ENCODE measurements at places on chromosomes 3 and 15.

DNA sequence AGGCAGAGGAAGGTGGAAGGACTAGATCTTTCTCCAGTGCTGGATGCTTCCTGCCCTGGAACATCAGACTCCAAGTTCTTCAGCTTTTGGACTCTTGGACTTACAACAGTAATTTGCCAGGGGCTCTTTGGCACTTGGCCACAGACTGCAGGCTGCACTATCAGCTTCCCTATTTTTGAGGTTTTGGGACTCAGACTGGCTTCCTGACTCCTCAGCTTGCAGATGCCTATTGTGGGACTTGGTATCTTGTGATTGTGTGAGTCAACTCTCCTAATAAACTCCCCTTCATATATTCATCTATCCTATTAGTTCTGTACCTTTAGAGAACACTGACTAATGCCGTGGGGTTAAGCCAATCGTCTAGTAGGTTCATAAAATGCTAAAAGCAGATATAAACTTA is 8.8 kb upstream of the B3GNT5 start:
- no peak for DNase-seq

GRCh38 chr15:99437315-99438223 is 128.2 kb upstream of the MEF2A start:
- DNase-seq, result no peak

- no peak for DNase-seq
Observed at GRCh38 chr15:76526111-76526510, 189.5 kb downstream of the ISL2 start.

DNA sequence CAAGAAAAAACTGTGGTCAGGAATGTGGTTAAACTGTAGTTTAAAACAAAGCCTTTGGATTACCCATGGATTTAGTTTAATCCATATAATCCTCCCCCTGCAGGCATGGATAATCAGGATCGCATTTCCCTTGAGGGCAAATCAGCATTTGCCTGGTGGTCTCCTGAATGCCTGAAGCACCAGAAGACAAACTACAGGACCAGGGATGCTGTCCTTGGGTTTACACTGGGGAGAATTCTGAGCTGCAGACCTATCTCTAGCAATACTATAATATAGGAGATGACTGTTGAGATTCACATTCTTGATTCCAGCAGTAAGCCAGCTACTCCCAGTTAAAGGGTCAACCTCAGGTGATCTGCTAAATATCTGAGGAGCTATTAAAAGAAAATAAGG is 10.6 kb downstream of the PIK3CB start:
- DNase-seq, result no peak

- no peak for DNase-seq
Observed at GRCh38 chr3:128399221-128399915, 67.3 kb downstream of the DNAJB8 start.

DNA sequence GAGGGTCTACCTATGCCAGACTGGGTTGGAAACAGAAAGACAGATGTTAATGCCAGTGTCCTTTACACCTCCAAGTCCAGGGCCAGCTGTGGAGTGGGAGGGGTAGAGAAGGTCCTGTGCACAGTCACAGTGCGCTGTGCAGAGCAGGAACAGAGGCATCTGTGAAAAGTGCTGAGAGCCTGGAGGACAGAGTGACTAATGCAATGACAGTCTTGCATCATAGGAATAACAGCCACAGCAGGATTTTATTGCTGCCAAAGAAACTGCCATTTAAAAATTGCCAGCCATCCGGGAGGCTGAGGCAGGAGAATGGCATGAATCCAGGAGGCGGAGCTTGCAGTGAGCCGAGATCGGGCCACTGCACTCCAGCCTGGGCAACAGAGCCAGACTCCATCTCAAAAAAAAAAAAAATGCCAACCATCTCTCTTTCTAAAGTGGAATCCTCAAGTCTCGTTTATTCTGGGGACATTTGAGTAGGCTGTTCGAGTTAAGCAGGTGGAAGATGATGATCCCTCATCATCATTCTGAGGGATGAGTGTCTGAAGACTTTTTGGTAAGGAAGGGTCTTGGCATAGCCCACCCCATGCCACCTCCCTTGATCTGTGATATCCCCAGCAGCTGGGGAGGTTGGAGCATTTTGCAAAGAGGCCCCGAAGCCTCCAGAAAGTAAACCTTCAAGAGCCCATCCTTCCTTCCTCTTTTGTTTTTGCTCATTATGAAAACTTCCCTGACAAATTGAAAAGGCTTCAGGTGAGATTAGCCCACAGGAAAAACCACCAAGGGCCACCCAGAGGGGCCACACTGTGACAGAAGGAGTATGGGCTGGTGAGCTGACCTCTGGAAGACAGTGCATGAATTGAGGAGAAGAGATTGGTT is 7.7 kb downstream of the CCR2 start:
- no peak for DNase-seq

DNA sequence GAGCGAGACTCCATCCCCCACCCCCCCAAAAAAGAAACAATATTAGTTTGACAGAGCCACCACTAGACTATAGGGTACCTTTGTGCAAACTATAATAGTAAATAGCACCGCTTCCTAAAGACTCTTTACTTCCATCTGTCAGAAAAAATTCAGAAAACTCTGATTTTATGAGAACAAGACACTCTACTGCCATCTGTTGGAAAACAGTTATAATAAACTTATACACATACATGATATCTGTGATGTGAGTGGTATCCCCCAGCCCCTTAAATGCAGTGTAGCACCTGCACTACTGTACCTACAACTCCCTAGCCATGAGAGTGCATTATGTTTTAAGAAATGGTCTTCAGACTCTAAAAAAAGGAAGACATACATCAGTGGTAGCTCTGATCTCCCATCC is 47.1 kb upstream of the CTDSPL start:
- no peak for DNase-seq

DNA sequence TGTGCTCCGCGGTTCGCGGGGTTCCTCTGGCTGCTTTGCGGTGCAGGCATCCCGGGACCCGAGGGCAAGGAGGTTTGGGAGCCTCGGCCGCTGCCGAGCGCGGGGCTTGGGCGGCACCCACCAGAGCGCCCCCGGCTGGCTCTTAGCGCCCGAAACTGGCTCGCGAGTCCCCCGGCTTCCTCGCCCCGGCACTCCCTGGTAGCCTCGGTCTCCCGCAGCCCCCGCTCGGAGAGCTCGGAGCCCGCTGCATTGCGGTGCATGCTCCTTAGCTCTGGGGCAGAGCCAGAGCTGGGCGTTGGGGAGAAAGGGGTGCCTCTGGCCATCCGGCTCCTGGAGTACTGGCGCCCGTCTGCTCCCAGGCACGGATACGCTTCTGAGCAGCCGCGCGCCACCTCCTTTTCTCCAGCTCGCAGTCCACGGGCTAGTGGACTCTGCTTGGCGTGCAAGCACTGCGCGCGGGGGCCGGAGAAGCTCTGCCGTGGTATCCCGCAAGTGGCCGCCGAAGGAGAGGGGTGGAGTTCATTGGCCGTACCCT is 753 bp downstream of the EPHB1 start:
- no peak for DNase-seq

- DNase-seq, result no peak
Observed at GRCh38 chr3:52086461-52086860, 30.1 kb upstream of the DUSP7 start.

DNA sequence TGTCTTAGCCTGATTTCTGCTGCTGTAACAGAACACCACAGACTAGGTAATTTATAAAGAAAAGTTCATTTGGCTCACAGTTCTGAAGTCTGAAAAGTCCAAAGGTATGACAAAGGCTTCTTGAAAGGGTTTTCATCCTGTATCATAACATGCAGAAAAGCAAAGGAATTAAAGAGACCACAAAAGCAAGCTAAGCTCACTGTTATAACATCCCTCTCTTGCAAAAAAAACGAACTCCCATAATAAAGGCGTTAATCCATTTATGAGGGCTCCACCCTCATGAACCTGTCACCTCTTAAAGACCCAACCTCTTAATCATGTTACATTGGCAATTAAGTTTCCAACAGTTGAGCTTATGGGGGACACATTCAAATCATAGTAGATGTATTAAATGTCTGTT is 197.9 kb downstream of the PLOD2 start:
- DNase-seq, result no peak

DNA sequence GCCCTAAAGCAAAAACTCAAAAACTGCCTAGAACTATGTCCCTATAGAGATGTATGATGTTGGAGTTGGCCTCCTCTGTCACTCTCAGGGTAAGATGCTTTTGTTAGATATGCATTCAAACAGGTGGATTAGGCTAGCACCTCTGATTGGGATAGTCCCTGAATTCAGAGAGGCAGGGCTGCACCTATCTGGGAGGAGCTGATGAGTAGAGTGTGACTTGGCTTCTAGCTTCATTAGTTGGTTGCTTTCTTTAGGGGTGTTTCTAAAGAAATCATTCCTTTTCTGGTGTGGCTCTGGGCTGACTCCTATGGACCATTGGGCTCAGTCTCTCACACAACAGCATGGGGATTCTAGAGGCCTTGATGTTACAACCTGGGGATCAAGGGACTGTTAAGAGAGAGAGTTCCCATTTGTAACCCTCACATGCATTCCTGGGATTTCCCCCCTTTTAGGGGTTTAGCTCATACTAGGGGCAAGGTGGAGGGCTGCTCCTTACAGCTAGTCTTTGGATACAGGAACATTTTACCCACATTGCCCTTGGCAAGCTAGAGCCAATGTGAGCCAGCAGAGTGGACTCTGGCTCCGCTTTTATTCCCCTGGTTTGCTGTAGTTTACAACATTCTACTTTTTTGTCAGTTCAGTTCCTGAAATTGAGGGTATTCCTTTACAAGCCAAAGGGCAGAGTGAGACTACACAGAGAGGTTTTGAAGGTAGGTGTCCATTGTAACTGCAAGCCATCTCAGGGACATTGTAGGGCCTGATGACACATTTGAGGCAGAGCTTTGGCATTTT is 7.5 kb downstream of the ZNF592 start:
- DNase-seq, result no peak

- no peak for DNase-seq
Observed at GRCh38 chr15:74788683-74789151, 6.8 kb downstream of the CSK start.

GRCh38 chr3:64916937-64917336 is 229.1 kb upstream of the ADAMTS9 start:
- no peak for DNase-seq

DNA sequence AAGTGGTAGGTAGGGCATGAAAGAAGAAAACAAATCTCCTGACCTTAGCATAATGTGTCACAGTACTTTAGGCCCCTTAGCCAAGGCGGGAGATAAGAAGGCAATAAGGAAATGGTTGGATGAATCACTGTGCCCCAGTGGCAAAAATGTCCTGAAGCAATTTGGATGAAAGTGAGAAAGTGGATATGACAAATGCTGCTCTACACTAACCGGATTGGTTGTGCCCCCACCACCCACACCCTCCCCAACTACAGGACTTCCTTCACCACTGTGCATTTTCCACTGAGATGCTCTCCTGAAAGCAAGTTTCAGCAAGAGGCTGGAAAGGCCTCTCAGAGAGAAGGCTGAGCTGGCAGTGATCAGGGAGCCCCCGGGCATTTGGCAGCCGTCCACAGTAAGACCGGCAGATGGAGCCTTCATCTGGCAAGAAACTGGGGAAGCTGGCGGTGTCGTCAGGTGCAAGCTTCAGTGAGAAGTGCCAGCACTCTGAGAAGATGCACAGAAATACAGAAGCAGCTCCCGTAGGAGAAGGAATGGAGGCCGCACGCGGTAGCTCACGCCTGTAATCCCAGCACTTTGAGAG is 63.8 kb downstream of the ATP1B3 start:
- no peak for DNase-seq

DNA sequence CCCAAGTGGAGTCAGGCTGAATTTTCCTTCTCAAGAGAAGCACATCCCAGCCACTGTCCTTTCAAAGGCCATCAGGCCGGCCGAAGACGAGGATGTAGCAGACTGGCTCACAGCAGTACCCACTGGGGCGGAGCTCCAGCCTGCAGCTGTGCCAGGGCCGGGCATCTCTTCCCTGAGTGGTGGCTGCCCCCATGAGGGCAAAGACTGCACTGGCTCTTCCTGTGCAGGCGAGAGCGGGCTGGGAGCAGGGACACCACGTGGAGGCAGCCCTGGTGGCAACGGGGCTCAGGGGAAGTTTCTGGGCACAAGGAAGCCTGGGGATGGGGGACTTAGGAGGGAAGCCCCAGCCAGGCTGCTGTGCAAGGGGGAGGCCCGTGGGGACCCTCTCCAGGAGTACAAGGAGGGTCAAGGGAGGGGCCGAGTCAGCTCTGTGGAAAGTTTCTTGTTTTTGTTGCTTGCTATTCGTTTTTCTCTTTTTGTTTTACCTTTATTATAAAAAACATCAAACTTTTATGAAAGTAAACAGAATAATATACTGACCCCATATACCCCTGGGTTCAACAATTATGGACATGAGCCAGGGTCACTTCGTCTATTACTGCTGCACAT is 66.1 kb downstream of the RPN1 start:
- DNase-seq, result no peak

DNA sequence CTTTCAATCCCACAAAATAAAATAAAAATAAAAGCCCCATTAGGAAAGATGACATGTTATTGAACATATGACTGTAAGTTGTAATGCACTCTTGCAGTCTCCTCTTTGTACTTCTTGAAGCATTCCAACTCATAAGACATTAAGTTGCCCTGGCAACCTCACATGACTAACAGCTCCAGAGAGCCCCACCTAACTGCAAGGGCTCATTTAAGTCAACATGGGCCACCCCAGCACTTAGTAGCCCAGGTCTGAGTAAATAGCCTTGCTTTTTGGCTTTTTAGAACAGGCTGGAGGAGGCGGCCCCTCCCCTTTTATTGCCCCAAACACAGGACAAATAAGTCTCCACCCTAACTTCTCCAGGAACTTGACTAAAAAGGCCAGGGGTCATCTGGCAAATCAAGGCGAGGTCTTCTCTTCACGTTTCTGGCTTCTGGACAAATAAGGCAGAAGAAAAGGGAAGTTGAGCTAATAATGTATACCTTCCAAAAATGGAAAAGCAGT is 135.1 kb downstream of the TMCO5A start:
- DNase-seq, result no peak

- DNase-seq, result no peak
Observed at GRCh38 chr3:188261011-188261410, 107.1 kb downstream of the LPP start.

DNA sequence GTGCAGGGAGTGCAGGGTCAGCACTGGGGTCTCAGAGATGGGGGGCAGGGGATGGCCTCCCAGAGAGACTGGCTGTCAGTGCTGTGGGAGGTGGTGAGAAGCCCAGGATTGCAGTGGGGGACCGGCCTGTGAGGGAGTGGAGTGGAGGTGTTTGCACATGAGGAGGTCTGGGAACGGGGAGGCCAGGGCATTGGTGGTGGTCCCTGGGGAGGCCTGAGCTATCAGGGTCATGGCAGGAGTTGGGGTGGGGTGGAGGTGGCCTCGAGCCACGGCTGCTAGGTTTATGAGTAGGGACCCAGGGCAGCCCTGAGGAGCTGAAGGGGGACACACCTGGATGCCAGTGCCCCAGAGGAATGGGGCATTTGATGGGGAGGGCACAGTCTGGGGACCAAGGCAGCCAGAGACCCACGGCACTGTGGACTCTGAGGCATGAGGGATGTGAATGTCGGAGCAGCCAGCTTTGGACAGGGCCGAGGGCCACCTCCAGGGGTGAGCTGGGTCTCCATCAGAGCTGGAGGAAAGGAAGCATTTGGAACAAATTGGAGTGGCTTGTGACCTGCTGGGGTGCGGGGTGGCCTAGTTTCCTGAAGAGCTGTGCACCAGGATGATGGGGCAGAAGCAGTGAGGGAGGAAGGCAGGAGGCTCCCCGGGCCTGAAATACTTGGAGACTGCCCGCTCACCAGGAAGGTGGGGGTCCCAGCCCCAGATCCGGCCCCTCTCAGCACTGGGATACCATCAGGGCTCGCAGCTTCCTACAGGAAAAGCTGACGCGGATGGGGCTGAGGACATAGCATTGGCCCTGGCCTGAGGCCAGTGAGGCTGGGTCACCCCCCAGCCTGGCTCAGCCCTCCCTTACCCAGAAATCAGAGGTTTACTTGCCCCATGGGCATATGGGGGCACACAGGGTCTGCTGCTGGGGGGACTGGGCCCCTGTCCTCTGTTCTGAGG is 9.5 kb upstream of the CSPG4 start:
- DNase-seq, result no peak

GRCh38 chr3:183811638-183812037 is 13.7 kb downstream of the MAP6D1 start:
- no peak for DNase-seq
